ENCODE measurements at places on chromosomes 6 and 20.

- DNase-seq: no peak
Observed at GRCh38 chr6:4163408-4164116, 28.2 kb upstream of the ECI2 start.

- peak; percentile 42 for DNase-seq
Observed at GRCh38 chr6:40894962-40895799, 143.8 kb downstream of the UNC5CL start.

DNA sequence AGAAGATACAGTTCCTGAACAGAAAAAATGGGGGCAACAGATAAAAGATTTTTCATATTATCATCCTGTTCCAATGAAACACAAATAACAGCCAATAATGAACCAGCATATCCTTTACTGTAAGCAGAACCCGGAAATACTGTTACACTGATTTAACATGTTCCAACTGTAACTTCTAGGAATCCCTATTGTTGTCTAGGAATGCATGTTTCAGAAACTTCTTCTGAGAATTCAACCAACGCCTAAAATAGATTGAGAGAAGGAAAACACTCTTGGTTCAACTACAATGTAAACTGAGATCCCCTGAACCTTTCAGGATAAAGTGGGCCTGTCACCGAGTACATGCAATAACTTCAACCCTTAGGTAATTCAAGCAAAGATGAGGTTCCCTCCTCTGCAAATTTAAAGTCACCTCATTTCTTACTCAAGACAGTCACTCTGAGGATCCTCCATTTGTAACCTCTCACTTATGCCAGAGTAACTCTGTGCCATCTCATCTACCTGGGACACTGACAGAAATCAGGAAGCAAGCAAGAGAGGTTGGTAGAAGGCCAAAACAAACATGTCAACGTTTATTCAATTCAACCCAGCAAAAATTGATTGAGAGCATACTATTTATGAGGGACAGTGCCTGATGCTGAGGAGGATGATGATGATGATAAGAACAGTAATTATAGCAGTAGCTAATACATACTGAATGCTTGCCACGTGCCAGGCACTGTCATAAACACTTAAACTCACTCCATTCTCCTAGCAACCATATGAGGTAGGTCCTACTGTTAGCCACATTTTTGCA, 14.1 kb downstream of the UBE3D start:
- DNase-seq: no peak

DNA sequence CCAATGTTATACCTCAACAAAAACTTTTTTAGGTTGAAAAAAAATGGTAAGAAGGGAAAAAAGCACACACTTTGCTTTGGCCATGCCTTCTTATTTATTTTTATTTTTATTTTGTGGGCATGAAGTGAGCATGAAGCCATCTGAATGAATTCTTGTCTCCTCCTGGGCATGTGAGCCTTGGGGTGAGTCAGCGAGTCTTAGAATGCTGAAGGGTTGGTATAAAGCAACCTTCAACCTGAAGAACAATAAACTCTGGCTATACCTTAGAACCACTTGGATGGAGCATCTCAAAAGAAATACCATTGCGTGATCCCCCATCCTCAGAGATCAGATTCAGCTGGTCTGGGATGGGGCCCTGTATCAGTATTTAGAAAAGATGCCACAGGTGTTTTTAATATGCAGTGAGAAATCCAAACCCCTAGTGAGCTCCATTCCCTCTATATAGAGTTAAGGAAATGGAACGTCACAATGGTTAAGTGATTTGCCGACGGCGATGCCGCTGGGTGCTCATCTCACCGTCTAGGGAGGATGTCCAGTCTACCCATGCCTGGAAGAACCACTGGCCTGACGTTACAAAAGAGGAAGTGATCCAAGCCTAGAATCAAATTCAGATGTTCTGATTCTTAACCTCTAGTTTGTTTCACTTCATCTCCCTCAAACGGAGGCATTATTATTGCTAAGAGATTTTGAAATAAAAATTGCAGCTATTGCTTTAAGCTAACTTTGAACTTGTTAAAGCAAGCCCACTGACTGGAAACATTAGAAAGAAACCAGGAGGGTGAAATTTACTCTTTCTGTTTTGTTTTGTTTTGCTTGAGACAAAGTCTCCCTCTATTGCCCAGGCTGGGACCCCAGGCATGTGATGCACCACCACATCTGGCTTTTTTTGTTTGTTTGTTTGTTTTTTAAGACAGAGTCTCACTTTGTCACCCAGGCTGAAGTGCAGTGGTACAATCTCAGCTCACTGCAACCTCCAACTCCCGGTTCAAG, 67.1 kb downstream of the EDN1 start:
- no peak for DNase-seq

GRCh38 chr20:33767777-33768138, 36.0 kb downstream of the ZNF341 start:
- DNase-seq: no peak

DNA sequence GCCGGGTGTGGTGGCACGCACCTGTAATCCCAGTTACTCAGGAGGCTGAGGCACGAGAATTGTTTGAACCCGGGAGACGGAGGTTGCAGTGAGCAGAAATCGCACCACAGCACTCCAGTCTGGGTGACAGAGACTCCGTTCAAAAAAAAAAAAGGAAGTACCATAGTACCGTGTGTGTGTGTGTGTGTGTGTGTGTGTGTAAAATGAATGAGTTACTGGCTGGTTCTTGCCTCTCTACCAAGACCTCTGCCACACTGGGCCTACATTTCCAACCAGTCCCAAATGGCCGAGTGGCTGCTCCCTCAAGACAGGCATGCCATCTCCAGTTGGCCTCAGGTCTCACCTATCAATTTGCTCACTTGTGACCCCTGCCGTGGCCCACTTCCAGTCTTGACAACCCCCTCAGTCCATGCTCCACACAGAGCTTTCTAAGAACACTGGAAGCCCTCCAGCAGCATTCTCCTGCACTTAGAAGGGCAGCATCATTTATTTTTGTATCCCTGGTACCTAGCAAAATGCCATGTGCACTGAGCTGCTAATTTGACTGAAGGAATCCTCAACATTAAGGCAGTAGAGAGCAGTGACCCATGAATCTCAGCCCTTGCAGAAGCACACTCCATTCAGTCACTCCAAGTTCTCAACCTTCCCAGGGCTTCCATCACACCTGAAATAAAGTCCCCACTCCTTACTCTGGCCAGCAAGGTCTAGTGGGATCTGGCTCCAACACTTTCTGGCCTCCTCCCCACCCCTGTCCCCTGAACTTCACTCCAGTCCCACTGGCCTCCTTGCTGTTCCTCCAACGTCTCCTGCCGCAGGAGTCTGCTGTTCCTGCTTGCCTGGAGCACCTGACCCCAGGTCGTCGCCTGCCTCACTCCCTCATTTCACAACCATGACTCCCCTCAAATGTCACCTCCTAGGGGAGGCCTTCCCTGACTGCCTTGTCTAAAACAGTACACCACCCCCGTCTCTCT, 29.9 kb downstream of the COX4I2 start:
- DNase-seq: no peak

GRCh38 chr6:18792866-18793265, 405.7 kb downstream of the RNF144B start:
- DNase-seq: no peak

DNA sequence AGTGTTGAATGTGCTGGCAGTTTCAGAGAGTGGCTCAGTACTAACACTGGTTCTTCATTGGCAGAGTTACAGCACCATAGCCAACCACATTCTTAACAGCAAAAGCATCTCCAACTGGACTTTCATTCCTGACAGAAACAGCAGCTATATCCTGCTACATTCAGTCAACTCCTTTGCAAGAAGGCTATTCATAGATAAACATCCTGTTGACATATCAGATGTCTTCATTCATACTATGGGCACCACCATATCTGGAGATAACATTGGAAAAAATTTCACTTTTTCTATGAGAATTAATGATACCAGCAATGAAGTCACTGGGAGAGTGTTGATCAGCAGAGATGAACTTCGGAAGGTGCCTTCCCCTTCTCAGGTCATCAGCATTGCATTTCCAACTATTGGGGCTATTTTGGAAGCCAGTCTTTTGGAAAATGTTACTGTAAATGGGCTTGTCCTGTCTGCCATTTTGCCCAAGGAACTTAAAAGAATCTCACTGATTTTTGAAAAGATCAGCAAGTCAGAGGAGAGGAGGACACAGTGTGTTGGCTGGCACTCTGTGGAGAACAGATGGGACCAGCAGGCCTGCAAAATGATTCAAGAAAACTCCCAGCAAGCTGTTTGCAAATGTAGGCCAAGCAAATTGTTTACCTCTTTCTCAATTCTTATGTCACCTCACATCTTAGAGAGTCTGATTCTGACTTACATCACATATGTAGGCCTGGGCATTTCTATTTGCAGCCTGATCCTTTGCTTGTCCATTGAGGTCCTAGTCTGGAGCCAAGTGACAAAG, 17.0 kb upstream of the ADGRF4 start:
- no peak for DNase-seq

GRCh38 chr6:131641554-131641953, 4.5 kb downstream of the ENPP3 start:
- no peak for DNase-seq

DNA sequence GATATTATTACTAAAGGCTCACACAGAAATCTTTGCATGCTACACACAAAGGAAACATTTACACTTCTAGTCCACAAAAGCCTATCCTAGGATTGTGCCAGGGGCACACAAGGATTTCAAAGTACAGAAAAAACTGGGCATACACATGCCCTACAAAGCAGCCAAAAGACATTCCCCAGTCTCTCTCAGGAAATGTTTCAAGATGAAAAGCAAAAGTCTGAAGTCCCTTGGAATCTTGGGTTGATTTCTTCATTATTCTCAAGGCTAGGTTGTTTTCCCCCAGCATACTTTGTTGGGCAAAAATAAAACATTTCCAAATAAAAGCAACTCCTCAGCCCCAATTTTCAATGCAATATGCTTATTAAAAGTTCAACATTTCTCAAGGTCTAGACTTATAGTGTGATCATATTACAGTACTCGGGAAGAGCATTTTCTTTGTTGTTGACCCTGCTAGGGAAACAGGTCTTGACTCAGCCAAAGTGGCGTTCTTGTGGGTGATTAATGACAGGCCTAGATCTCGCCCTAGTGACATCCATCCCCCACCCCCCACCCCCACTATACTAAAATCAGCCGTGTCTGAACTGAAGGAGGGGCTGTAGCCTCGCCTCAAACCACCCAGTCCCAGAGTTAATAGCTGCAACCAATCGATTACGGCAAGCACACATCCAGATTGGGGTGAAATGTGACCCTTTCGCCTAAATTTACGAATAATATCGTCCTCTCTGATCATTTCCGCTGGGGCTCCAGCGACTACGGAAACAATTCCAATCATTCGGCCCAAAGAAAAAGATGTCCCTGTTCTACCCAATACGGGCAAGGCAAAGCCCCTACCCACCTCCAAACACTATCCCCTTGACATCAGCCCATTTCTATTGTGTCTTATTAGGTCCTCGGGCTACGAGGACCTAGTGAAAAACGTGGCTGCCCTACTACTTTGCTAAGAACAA, 1.4 kb downstream of the AKIRIN2 start:
- DNase-seq: no peak

DNA sequence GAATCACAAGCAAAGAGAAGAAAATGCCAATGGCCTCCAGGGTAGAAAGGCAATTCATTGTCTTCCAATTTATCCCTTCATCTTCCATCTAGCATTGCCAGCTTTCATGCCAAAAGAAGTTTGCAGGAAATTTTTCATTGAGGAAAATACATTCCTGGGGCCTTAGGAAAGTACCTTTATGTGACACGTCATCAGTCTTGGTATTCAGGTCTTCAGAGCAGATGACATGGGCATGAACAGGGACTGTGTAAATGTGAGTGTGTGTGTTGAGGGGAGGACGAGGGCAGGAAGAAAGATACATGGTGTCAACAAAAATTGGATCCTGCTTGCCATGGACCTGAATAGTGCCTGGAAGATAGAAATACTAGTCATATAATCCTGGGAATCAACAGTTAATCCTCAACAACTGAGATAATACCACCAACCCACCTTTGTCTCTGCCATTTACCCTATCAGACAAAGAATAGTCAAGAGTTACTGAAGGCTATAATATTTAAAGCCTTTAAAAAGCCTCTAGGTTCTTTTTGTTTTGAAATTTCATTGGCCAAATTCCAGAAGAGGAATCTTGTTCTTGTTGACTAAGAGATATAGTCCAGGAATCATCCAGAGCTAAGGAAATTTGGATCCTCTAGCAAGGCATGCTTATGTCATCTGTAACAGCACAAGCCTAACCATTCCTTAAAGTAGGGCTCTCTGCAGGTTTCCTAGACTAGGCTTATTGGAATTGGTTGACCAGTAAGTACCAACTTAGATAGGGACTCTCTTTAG, 405.8 kb upstream of the SASH1 start:
- no peak for DNase-seq

DNA sequence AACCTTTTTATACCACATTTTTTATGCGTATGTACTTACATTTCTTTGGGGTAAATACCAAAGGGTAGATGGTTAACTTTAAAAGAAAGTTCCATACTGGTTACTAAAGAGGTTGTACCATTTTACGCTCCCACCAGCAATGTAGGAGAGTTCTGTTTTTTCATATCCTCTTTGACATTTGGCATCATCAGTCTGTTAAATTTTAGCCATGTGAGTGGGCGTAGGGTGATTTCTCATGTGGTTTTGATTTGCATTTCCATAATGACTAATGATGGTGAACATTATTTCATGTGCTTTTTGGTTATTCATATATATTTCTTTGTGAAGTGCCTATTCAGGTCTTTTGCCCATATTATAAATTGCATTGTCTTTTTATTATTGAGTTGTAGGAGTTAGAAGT, 194.2 kb downstream of the PRL start:
- DNase-seq: no peak

GRCh38 chr6:53439556-53439955, 90.8 kb upstream of the ELOVL5 start:
- DNase-seq: peak; percentile 85

GRCh38 chr6:90846824-90847223, 260.0 kb upstream of the MAP3K7 start:
- no peak for DNase-seq

DNA sequence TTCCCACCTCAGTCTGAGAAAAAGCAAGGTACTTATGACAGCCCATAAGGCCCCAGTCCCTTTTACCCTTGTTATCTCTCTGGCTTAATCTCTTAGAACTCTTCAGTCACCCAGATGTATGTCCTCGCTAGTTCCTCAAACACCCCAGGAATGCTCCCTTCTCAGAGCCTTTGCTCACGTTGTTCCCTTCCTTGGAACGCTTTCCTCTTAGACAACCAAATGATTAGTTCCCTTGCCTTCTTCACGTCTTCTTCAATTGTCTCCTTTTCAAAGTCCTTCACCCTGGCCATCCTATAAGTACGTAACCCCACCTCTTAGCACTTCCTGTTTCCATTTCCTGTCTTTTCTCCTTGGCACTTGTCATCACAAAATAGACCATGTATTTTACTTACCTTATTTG, 1.1 kb upstream of the APOBEC2 start:
- no peak for DNase-seq

- no peak for DNase-seq
Observed at GRCh38 chr6:33445119-33445603, 9.2 kb upstream of the ZBTB9 start.

GRCh38 chr6:168578036-168578435, 137.1 kb downstream of the SMOC2 start:
- no peak for DNase-seq

- DNase-seq: no peak
Observed at GRCh38 chr6:18383441-18383840, 3.7 kb upstream of the RNF144B start.

GRCh38 chr6:75221116-75221515, 15.3 kb upstream of the COL12A1 start:
- no peak for DNase-seq

GRCh38 chr6:40419946-40420728, 167.0 kb downstream of the LRFN2 start:
- no peak for DNase-seq
